ENCODE measurements at places on chromosomes 12 and 14.

- peak; percentile 64 for DNase-seq
Measured at GRCh38 chr12:54596526-54596946, 8.1 kb upstream of the PPP1R1A start.

GRCh38 chr12:99111600-99111999 lies 466.5 kb downstream of the APAF1 start:
- DNase-seq, result no peak

- no peak for DNase-seq
Measured at GRCh38 chr14:49203676-49204075, 382.5 kb downstream of the RPS29 start.

DNA sequence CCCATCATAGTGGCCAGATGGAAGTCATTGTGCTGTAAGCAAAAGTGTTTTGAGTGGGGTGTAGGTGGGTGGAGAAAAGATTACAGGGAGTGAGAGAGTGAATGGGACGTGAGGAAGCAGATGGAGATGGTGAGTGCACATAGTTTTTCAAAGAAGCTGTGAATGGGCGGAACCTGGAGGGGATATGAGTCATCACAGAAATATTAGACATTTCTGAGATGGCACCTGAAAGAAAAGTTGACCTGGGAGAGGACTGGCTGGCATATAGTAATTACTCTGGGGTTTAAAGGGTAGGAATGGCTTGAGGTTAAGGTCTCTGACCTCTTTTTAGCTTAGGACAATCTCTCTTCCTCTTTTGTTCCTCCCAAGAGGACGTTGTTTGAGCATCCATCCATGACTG lies 50.5 kb downstream of the ANO4 start:
- DNase-seq, result no peak

GRCh38 chr14:80942191-80942600 lies 658 bp upstream of the CEP128 start:
- DNase-seq, result no peak

DNA sequence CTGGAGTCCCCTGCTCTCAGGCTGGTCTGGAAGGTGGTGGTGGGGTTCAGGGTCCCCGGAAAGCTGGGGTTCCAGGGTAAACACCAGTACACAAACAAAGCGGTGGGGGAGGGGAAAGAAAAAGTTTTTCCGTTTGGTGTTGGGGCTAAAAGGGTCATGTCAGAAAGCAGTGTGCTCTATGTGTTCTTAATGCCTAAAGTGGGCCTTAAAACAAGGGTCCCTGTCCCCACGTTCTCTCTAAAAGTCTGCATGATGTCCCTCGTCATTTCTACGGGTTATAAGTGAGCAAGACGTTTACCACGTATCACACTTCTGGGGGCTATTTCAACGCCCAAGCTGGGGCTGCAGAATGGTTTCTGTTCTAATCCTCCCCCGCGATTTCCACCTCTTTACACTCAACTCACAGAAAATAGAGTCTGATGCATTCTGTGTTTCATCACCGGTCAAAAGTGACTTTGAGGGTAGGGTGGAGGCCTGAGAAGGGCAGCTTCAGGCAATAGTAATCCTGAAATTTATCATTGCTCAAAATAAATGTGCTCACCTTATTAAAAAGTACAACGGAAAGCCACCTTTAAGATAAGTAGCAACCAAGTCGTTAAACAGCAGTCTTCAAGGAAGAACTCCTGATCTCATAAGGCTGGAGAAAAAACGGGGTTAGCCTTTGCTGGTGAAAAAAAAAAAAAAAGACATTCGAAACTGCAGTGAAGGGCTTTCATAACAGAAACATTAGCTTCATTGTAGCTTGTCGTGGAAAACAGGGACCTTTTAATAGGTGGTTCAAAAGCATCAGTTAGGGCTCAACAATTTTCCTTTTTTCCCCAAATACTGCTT lies 63.9 kb upstream of the PTGR2 start:
- DNase-seq, result peak; percentile 48

GRCh38 chr12:40946612-40947194 lies 241.4 kb upstream of the PDZRN4 start:
- DNase-seq, result peak; percentile 50

GRCh38 chr12:14883686-14884085 lies 2.0 kb downstream of the MGP start:
- no peak for DNase-seq

- peak; percentile 22 for DNase-seq
Measured at GRCh38 chr12:97960741-97961608, 498.4 kb downstream of the RMST start.

DNA sequence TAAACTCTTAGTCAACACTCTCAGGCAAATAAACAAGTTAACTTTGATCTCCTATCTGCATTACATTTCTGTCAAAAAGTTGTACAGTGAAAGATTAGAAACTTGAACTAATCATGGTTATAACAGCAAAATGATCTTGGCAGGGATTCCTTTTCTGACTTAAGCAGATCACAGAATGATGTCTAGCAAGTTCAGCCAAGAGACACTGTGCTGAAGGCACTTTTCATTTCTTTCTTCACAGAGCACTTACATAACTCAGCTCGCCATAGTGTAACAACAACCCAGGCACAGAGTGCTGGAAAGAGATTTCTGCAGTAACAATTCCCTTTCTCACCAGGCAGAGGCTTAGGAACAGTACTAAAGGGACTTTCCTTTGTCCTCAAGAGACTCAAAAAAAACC lies 19.6 kb upstream of the CSRP2 start:
- DNase-seq, result no peak

GRCh38 chr12:129076441-129077320 lies 223.4 kb downstream of the GLT1D1 start:
- DNase-seq, result no peak

- no peak for DNase-seq
Measured at GRCh38 chr12:111297703-111298426, 71.0 kb downstream of the PHETA1 start.

DNA sequence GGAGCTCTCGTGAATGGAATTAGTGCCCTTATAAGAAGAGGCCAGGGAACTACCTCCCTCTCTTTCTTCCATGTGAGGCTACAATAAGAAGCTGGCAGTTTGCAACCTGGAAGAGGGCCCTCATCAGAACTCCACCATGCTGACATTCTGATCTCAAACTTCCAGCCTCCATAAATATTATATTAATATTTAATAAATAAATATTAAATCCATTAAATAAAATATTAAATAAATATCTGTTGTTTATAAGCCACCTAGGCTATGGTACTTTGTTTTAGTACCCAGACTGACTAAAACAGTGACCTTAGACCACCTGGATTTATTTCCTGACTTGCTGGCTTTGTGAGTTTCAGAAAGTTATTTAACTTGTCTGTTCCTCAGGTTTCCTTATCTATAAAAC lies 49.9 kb downstream of the ZNF641 start:
- no peak for DNase-seq
